Endodermal cell (in vitro differentiated cells): ENCODE measurements at places on chromosomes 11 and 22. TPM values are rescaled to one million over a fixed set of nuclear protein-coding genes. Genes with fewer than 3 reads are reported as not detected.

KCNK4 gene
- total RNA-seq, result 0.21 to 0.23 TPM in 2 of 3 replicates, not detected in the other

OR51B5 gene
- total RNA-seq, result 1.1 and 1.8 TPM in 2 replicates

RAG2 gene
- total RNA-seq, result not detected in 2 replicates

CREB3L1 gene
- total RNA-seq, result 9.9 and 12.3 TPM in 2 replicates

NCAPH2 gene
- total RNA-seq, result 48.2 to 71.2 TPM (median 63.3 TPM) in 3 replicates

CCDC157 gene
- 3.6 to 7.2 TPM (median 7.0 TPM) in 3 replicates for total RNA-seq

TMEM126B gene
- total RNA-seq, result 47.6 to 63.9 TPM (median 56.4 TPM) in 3 replicates

RIMBP3C gene
- total RNA-seq, result 0.47 to 1.3 TPM (median 0.75 TPM) in 3 replicates

DNA sequence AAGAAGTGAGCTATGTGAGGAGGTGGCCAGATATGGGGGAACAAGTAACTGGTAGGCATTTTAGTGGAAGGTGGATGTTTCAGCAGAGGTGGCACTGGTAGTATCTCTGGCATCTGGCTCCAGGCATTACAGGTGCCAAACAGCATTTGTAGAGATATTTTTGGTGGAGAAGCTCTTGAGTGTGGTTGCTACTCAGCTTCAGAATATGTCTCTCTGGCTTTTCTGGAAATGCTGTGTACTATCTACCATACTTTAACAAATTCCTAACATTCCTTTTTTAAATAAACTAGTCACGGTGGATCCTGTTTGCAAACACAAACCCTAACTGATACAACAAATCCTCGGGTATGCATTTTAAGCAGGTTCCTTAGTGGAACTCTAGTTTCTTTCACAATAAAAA lies 128.0 kb downstream of the BARX2 start:
- H3K36me3 ChIP-seq, result no peaks in the 10 kb centered on the region
- H3K4me3 ChIP-seq, result no peak overlapping the region
- H3K27ac ChIP-seq, result no peak overlapping the region
- DNase-seq, result no peak
- H3K4me1 ChIP-seq, result no peaks in the 10 kb centered on the region

DNA sequence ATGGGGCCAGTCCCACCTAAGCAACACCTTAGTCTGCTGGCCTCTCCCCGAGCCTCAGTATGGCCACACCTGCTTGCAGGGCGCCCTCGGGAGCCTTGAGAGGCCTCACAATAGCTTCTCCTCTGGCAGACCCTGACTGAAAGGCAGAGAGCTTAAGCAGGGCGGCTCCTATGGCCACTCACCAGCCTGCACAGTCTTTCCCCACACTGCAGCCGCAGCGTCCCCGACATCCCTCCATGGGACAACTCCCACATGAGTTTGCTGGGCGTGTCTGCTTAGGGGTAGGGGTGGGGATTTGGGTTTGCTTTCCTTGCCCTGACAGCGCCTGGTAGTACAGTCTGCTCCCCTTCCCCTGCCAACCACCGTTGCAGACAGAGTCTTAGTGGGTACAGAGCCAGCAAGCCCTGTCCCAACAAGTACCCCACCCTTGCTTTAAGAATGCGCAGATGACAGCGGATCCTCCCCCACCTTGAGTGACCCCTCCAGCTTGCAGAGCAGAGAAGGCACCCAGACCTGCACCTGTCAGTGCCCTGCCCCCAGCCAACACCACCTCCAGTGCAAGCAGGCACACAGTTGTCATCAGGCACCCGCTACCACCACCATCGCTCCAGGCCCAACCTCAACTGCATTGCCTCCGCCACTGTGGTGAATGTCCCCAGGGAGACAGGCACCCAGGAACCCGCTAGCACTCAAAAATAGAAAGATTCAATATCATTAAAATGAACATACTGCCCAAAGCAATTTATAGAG lies 413.8 kb upstream of the ARHGAP42 start:
- H3K27me3 ChIP-seq, result no peaks in the 10 kb centered on the region
- H3K27ac ChIP-seq, result no peak overlapping the region
- no peaks in the 10 kb centered on the region for H3K36me3 ChIP-seq

- H3K36me3 ChIP-seq, result no peaks in the 10 kb centered on the region
- H3K27me3 ChIP-seq, result peaks cover 19% of the 10 kb centered on the region
- no peaks in the 10 kb centered on the region for H3K4me1 ChIP-seq
- H3K27ac ChIP-seq, result no peak overlapping the region
- DNase-seq, result no peak
These were observed 7.5 kb upstream of the NRGN start for GRCh38 chr11:124732230-124732629.

DNA sequence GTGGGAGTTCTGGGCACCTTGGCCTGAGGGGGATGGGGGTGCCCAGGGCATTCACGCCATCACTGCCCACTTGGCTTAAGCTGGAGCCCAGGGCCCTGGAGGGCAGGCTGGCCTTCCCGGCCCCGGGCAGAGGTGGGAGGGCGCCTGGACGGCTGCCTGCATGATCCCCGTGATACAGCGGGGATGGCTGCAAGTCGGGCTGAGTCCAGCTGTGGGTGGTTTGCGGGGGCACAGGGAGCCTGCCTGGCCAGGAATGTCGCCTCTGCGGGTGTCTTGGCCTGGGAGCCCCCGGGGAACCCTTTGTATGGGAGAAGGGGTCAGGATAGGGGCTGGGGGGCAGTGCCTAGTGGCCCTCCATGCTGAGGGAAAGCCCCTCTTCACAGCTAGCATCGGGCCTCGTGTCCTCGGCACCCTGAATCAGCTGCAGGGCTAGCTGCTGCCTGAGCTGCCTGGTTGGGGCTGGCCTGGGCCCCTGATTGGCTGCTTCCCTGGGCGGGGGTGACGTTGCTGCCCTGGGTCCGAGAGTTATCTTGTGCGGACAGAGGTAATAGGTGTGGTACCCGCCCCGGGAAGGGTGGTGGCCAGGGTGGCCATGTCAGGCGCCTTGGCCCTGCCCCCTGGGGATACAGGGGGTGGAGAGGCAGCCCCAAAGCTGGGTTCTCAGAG lies 8.3 kb downstream of the BRSK2 start:
- H3K27me3 ChIP-seq, result no peaks in the 10 kb centered on the region
- no peak overlapping the region for H3K4me3 ChIP-seq
- H3K4me1 ChIP-seq, result no peaks in the 10 kb centered on the region
- DNase-seq, result no peak

GRCh38 chr11:65774525-65775306 lies 6.1 kb downstream of the AP5B1 start:
- no peak for DNase-seq
- peaks cover 33% of the 10 kb centered on the region for H3K36me3 ChIP-seq
- H3K4me1 ChIP-seq, result no peaks in the 10 kb centered on the region
- H3K4me3 ChIP-seq, result no peak overlapping the region

GRCh38 chr22:24810043-24810749 lies 4.2 kb downstream of the SGSM1 start:
- no peaks in the 10 kb centered on the region for H3K4me1 ChIP-seq
- H3K27me3 ChIP-seq, result peaks cover 18% of the 10 kb centered on the region
- H3K4me3 ChIP-seq, result no peak overlapping the region

GRCh38 chr11:849104-849824 lies 6.6 kb downstream of the TSPAN4 start:
- H3K27ac ChIP-seq, result no peak overlapping the region
- DNase-seq, result peak; percentile 90
- H3K4me1 ChIP-seq, result peaks cover 24% of the 10 kb centered on the region
- H3K4me3 ChIP-seq, result peak overlapping the region; percentile 68

DNA sequence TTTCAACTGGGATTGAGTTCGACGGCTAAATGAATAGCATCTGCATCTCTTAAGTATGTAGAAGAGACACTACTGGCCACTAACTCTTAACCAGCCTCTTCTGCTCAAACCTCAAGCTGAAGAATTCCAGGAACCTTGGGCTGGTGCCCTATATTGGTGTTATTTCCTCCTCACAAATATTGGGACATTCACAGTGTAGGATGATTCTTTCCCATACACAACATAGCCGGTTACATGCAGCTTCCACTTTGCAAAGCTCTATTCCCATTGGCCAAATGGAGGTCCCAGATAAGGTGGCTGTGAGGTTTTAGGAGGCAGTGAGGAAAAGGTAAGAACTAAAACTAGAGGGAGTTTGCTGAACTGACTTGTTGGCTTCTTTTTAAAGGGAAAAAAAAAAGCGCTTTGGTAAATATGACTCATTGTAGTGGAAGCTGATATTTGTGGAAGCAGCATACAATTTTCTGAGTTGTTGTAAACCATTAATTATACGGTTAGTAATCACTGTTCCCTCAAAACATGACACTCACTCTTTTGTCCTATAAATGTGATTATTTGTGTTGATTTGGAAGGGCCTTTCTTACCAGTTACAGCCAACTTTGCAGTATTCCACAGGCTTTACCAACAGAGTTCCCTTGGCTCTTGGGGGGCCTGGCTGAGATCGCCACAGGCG lies 17.6 kb downstream of the C22orf31 start:
- H3K27ac ChIP-seq, result no peak overlapping the region
- no peak for DNase-seq
- peaks cover 48% of the 10 kb centered on the region for H3K36me3 ChIP-seq
- no peak overlapping the region for H3K4me3 ChIP-seq
- H3K4me1 ChIP-seq, result no peaks in the 10 kb centered on the region
- H3K27me3 ChIP-seq, result no peaks in the 10 kb centered on the region

- no peak overlapping the region for H3K4me3 ChIP-seq
- H3K4me1 ChIP-seq, result peaks cover 9% of the 10 kb centered on the region
- H3K27me3 ChIP-seq, result no peaks in the 10 kb centered on the region
- H3K27ac ChIP-seq, result no peak overlapping the region
- H3K36me3 ChIP-seq, result no peaks in the 10 kb centered on the region
These were observed 270.5 kb downstream of the TENM4 start for GRCh38 chr11:79170321-79170720.

DNA sequence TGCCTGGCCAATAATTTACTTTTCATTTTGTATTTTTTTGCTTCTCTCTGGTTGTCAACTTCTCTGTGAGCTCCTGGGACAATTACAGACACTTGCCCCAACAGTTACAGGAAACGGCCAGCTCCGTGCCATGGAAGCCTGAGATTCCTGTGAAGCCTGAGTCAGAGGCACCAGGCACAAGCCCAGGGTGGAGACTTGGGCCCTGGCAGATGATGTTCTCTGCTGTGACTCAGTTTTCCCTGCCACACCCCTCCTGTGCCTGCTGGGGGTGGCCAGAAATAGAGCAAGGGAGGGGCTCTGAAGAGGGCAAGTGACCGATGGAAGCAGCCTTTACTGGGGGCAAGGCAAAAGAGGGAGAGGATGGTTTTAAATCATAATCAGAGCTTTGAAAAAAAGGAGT lies 4.9 kb downstream of the ATP5MGL start:
- no peak overlapping the region for H3K27ac ChIP-seq
- no peaks in the 10 kb centered on the region for H3K27me3 ChIP-seq
- H3K4me1 ChIP-seq, result no peaks in the 10 kb centered on the region
- peaks cover 8% of the 10 kb centered on the region for H3K36me3 ChIP-seq
- DNase-seq, result no peak
- H3K4me3 ChIP-seq, result no peak overlapping the region

DNA sequence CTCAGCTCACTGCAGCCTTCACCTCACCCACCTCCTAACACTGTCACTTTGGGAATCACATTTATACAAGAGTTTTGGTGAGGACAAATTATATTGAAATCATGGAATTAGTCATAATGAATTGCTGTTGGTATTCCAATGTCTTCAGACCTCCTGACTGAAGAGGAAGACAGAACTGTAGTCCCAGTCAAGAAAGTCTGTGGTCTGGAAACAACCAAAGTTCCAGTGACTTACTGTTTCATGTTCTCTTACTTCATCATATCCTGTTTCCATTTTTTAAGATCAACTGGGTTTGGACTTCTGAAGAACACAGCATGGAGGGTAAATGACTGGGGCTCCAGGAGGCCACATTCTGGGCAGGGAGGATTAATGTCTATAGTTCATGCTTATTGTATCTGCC lies 43.0 kb upstream of the HIPK3 start:
- no peaks in the 10 kb centered on the region for H3K27me3 ChIP-seq
- H3K36me3 ChIP-seq, result no peaks in the 10 kb centered on the region
- H3K27ac ChIP-seq, result no peak overlapping the region
- no peaks in the 10 kb centered on the region for H3K4me1 ChIP-seq
- DNase-seq, result no peak

GRCh38 chr22:32794449-32795213 lies 6.9 kb upstream of the TIMP3 start:
- no peaks in the 10 kb centered on the region for H3K36me3 ChIP-seq
- H3K4me1 ChIP-seq, result peaks cover 7% of the 10 kb centered on the region
- H3K27ac ChIP-seq, result no peak overlapping the region
- no peak overlapping the region for H3K4me3 ChIP-seq

DNA sequence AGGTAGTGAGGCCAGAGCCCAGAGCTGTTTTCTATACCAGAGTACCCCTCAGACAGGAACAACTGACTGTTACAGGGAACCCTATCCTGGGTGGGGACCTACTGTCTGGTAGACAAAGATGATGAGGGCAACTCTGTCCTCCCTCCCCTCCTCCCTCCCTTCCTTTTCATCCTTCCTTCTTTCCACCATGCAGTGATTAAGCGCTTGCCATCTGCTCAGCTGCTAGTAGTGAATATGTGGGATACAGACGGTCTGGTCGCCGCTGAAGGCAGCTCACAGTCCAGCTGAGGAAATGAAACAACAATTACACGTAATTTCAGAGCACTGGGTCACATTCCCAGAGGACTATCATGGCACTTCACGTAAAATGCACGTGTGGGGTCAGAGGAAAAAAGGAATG lies 597.1 kb downstream of the BUD13 start:
- peaks cover 26% of the 10 kb centered on the region for H3K4me1 ChIP-seq
- no peak overlapping the region for H3K4me3 ChIP-seq
- H3K27me3 ChIP-seq, result peaks cover 14% of the 10 kb centered on the region
- no peak overlapping the region for H3K27ac ChIP-seq

DNA sequence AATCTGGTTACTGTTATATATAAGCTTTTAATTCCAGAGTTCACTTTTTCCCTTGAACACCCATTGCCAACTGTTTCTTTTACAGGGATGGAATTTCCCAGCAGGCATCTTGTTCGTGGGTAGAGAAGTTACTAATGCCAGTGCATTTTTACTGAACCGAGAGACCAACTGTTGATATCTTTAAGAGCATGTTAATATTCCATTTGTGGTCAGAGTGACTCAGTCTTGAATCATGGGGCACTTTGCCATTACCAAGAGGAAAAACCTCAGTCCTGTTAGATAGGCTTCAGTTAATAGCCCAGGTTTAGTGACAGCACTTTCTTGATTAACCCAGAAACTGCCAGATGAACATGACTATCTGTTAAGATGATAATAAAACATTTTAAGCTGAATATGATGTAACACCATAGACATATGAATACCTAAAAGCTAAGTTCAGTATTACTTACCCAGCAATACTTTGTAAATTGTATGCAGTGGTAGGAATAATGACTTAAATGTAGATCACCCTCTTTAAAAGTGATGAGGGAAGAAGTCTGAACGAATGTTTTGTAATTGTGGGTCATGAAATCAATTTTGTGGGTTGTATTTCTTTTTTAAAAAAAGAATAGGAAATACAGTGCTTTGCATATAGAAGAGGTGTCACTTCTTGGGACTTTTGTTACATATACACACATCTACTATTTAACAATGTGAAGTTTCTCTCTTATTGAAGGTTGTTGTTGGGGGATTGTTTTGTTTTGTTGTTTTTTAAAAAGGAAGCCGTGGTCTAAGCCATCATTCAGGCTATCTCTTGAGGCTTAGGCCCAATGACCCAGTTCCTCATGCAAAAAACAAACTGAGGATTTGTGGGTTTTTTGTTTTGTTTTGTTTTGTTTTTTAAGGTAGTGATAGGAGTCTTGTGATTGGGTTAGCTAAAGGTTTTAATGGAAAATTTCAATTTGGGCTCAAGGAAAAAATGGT lies 79.2 kb upstream of the GRIK4 start:
- no peaks in the 10 kb centered on the region for H3K27me3 ChIP-seq
- DNase-seq, result no peak
- no peak overlapping the region for H3K27ac ChIP-seq
- no peak overlapping the region for H3K4me3 ChIP-seq

- H3K27me3 ChIP-seq, result peaks cover 16% of the 10 kb centered on the region
- peak; percentile 93 for DNase-seq
- H3K4me3 ChIP-seq, result no peak overlapping the region
- H3K4me1 ChIP-seq, result no peaks in the 10 kb centered on the region
- H3K36me3 ChIP-seq, result no peaks in the 10 kb centered on the region
- no peak overlapping the region for H3K27ac ChIP-seq
These were observed 25.7 kb upstream of the HMGXB4 start for GRCh38 chr22:35231585-35232084.
